ENCODE measurements at places on chromosomes 6 and 20. TPM values are rescaled to one million over a fixed set of nuclear protein-coding genes. Genes with fewer than 3 reads are reported as not detected.

The OR2H1 gene
- not detected for total RNA-seq

The SGK1 gene
- 121 TPM for total RNA-seq

GRCh38 chr6:167736486-167737204 lies 90.1 kb upstream of the AFDN start:
- no peaks in the 10 kb centered on the region for H3K27me3 ChIP-seq
- H3K36me3 ChIP-seq, result no peaks in the 10 kb centered on the region
- no peaks in the 10 kb centered on the region for H3K4me1 ChIP-seq
- no peak for DNase-seq
- H3K27ac ChIP-seq, result no peak overlapping the region

DNA sequence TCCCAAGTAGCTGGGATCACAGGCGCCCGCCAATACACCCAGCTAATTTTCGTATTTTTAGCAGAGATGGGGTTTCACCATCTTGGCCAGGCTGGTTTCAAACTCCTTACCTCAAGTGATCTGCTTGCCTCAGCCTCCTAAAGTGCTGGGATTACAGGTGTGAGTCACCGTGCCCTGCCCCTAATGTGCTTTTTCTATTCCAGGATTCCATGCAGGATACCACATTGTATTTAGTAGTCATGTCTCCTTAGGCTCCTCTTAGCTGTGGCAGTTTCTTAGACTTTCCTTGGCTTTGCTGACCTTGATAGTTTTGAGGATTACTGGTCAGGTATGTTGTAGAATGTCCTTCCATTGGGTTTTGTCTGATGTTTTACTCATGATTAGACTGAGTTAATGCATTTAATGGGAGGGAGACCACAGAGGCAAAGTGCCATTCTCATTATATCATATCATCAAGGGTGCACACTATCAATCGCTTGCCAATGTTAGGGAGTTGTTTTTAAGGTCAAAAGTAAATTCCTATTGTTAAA lies 39.6 kb upstream of the TNFAIP3 start:
- no peak overlapping the region for H3K4me3 ChIP-seq
- H3K36me3 ChIP-seq, result no peaks in the 10 kb centered on the region
- H3K4me1 ChIP-seq, result peaks cover 7% of the 10 kb centered on the region
- no peak for DNase-seq
